ENCODE measurements at places on chromosomes 1 and 21. TPM values are rescaled to one million over a fixed set of nuclear protein-coding genes. Genes with fewer than 3 reads are reported as not detected.

ZC3H12A gene
- 40.1 TPM for total RNA-seq

PLPPR4 gene
- total RNA-seq, result not detected

DNA sequence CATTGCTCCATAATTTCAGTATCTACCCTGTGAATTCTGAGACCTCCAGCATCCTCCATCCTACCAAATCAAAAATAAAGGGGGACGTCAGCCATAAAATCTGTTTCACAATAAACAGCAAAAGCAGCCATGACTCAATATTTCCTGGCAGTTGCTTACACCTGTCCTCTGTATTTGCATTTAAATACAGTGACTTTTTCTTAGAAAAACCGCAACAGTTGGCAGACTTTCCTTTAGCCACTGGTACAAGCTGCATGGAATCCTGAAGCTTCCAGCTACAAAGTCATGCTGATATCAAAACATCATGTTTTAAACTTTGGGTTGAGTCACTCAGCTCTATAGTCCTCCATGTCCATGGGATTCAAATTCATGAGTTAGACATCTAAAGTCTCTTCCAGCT lies 278.0 kb upstream of the KAZN start:
- ATAC-seq, result no peak

DNA sequence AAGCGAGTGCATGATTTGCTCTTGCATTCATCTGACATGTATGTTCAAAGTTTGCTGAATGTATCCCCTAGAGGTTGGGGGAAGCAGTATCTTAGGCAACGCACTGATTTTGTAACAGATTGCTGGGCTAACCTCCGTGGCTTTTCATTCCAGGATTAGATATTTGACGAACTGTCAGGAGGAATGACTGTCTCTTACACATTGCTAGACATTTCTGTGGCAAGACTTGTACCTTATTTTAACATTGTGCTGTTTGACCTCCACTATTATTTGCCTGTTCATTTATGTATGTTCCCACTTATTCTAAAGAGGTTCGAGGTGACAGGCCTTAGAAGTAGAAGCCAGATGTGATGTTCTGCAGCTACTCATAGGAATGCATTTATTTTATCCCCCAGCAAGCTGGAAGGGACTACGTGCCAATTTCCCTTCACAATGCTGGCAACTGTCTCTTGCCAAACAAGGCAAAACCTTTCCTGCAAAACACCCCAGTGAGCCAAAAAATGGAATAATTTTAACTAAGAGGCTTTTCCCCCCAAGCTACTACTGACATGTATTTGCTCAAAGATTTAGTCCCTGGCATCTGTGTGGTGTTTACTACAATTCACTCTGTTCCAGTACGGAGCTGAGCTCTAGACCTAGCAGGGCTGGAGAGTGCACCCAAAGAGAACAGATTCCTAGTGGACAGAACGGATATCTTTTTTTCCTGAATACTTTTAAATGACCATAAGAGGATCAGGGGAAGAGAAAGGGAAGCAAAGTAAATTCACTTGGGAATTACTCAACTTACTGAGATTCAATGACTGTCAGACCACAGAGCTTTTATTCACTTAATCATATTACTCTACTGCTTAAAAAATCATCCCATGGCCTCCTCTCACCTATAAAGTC lies 646.2 kb downstream of the SMYD3 start:
- ATAC-seq, result no peak
